Immature natural killer cell (primary cell): ENCODE measurements at places on chromosomes 16 and 17. TPM values are rescaled to one million over a fixed set of nuclear protein-coding genes. Genes with fewer than 3 reads are reported as not detected.

Gene HYDIN
- polyA plus RNA-seq: 0.26 TPM

Gene TMIGD1
- not detected for polyA plus RNA-seq

DNA sequence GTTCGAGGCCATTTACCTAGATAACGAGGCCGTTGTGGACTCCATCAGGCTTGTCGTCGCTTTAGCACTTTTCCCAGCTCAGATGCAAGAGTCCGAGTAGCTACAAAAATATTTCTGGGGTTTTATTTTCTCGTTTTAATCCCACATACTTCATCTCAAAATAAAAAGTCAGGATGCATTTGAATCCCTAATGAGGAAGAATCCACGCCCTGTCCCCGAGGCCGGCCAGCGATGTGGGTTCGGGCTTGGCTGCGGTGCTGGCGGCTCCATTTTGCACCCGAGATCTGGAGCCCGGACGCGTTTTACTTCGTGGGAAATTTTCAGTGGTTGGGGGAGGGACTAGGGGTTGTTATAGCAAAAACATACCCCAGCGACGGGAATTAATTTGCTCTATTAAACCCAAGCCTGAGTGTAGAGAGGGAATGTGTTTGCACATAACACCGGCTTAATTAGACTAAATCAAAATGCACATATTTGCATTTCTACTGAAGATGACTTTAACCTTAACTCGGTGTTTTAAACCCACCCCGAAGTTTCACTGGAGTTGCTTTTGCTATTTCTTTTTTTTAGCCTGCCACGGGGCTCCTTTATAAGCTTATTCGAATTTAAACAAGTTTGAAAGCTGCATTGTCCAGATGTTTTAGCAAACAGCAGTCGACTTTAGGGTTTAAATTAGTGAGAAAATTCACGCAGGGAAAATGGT, 4.8 kb downstream of the IRX5 start:
- DNase-seq: no peak

DNA sequence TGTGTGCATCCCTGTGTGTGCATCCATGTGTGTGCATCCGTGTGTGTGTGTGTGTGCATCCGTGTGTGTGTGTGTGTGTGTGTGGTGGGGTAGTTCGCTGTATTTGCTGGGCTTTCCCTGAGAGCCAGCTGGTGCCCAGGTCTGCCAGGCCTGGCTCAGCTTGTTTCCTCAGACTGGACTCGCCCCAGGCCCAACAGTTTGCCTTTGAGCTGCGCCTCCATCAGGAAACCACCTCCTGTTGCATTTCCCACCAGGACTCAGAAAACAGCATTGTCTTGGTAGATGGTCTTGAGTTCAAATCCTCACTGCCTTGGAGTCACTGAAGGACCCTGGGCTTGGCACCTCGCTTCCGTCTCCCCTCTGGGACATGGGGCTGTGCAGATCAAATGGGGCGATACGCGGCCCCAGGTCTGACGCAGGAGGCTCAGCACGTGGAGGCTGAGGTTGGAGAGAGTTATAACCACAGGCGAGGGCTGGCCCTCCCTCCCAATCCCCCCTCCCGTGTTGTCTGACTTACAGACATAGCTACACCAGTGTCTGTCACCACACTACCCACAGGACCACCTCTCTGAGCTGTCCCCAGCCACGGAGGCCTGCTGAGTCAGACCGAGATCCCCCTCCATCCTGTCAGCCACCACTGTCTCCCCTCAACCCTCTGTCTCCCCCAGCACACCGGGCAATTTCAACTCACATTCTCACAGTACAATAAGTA, 4.7 kb downstream of the ITGAE start:
- DNase-seq: peak; percentile 97

DNA sequence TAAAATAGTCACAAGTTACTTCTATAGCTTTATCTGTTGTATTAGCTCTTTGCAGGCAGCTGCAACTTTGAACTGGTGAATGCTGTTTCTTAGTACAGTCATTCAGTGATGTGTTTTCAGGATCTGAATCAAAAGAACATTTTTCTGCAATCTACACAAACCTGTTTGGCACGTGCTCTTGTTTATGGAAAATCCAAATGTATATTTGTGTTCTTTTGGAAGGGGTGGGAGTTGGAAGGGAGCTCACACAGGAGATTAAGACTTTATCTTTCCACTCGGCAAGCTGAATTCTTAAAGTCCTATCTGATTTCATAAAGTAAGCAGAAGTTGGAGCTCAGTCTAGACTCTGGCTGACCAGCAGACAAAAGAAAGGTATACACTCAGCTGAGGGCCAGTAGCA, 300.2 kb downstream of the MAP2K6 start:
- no peak for DNase-seq

Gene GABARAP
- 982 TPM for polyA plus RNA-seq

DNA sequence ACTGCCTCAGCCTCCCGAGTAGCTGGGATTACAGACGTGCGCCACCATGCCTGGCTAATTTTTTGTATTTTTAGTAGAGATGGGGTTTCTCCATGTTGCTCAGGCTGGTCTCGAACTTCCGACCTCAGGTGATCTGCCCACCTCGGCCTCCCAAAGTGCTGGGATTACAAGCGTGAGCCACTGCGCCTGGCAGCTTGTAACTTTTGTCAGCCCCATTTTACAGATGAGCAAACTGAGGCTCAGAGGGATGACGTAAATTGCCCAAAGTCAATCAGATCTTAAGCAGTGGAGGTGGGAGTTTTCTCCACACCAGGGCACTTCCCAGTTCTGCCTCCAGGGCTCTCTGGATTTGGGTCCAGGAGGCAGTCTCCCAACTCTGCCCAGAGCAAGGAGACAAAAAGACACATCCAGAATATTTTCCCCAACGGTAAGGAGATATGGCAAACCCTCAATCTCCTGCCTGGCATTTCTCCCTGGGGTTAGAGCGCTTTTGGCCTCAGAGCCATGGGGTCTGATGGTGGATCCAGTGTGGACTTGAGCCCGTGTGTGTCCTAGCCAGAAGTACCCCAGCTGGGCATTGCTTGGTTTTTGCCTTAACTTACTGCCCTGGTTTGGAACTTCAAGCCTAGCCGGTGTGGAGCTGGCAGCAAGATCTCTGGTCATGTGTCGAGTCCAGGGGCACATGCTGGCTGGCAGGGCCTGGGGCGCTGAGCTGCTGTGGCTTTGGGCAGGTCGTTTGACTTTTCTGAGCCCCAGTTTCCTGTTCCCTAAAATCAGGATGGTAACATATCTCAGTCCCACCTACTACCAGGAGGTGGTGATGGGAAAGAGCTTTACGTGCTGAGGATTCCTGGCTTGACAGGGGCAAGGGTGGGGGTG, 3.4 kb downstream of the ADAM11 start:
- no peak for DNase-seq

DNA sequence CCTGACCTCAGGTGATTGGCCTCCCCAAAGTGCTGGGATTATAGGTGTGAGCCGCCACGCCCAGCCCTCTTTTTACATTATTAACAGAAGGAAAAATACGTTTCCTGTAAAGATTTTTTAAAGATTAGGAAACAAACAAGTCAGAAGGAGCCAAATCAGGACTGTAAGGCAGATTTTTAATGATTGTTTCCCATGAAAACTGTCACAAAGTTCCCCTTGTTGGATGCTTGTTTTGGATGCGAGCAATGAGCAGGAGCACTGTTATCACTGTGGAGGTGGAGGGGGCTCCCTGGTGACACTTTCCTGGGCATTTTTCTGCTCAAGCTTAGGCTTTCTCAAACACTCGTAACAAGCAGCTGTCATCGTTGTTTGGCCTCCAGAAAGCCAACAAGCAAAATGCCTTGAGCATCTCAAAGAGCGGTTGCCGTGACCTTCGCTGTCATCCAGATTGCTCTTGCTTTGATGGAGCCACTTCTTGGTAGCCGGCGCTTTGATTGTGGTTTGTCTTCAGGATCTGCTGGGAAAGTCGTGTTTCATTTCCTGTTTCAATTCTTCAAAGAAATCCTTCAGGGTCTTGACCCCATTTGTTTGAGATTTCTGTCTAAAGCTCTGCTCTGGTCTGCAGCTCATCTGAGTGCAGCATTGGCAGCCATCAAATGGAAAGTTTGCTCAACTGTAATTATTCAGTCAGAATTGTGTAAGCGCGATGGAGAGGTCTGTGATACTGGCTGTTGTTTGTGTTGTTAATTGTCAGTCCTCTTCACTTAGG, 128.7 kb downstream of the RPTOR start:
- no peak for DNase-seq

GRCh38 chr17:6831661-6832263, at the start of gene TEKT1:
Gene TEKT1, minus strand, starts transcription at chr17:6831729. Its CDS starts 1,353 bp downstream, at chr17:6830376.
- peak; percentile 70 for DNase-seq

Gene RRN3
- 15.2 TPM for polyA plus RNA-seq

Gene MAPT
- polyA plus RNA-seq: not detected

Gene WNK4
- not detected for polyA plus RNA-seq

GRCh38 chr16:26026709-26027450, 335.1 kb downstream of the HS3ST4 start:
- DNase-seq: no peak

GRCh38 chr16:82651921-82652601, 25.3 kb downstream of the CDH13 start:
- no peak for DNase-seq

DNA sequence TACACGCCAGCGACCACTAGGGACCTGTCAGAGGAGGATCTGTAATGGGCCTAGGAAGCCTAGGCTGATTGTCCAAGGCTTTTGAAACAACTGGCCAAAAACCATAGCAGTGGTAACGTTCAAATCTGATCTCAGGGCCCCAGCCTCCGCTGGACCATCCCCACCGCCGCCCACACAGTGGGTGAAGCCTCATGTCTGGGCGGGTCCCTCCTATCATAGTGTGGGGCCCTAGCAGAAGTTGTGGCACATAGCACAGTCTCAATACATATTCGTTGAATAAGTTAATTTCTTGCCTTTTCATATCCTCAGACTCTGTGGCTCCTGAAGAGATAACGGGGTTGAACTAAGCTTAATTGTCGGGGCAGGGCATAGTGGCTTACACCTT, 818 bp downstream of the DPH1 start:
- no peak for DNase-seq

Gene CSH1
- polyA plus RNA-seq: not detected

DNA sequence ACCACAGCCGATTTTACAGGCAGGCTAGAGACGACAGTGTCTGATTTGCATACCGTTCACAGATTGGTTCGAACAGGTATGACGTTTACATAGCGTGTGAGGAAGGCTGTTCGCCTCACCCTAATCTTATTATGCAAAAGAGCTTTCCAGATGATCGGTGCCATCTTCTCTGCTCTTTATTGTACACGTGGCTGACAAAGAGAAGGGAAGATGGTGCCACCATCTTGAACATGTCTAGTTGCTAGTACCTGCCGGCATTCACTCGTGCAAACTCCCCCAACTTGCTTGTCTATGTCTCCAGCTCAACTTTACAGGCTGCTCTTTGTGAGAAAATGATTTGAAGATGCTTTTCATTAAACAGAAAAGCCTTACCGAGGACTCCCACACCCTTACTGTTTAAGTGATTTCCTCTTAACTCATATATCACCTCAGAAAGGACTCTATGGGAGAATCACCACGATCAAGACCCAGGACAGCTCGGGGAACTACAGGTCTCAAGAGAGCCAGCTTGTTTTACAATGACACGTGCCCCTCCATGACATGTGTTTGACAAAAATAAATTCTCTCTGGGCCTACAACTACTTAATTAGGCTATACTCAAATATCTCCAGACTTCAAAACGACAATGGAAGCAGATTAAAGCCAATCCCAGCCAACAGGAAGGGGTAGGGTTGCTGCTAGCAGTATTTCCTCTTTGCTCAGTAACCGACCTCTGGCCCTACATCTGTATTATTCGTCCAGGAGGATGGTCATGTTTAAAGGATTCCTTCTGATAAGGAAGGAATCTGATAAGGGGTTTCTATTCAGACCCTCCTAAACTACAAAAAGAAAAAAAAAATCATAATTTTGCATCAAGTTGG, 480.6 kb downstream of the TMEM114 start:
- no peak for DNase-seq

GRCh38 chr16:9048302-9048700, 43.1 kb upstream of the HAPSTR1 start:
- no peak for DNase-seq

Gene VPS35
- 53.2 TPM for polyA plus RNA-seq

GRCh38 chr17:65900216-65900615, 291.7 kb downstream of the CEP112 start:
- no peak for DNase-seq

Gene ESRP2
- not detected for polyA plus RNA-seq

- DNase-seq: no peak
Observed at GRCh38 chr16:89048090-89048725, 45.4 kb upstream of the ACSF3 start.

DNA sequence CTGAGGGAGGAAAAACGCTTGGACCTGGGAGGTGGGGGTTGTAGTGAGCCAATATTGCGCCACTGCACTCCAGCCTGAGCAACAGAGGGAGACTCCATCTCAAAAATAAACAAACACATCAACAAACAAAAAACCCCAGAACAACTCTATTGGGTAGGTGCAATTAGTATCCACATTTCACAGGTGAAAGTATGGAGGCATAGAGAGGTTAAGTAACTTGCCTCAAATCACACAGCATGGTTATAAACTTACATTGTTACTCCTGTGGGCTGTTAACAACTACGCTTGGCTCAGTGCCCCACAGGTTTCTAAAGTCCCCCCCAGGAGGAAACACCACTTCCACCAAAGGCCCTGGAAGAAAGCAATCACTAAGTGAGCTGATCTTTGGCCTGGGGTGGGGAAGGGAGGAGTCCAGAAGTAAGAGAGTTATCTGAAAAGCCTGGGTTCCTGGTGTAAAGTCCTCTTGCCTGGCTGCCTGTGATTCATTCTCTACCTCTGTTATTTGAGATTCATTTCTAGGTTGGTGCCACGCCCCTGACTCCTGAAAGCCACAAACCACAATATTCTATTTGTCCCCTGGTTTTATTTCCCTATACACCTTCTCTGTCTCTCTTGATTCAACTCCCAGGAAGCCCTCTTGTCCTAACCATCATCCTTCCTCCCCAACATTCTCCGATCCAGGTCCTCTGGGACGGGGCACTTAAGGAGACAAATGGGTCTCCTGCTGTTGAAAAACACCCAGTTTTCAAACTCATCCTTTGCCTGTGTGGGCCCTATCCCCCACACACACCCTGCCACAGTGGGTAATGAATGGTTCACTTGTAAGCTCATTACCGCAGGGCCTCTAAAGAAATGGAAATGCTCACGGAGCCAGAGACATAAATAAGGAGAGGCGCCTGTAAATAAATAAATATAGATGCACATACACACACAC, 195.4 kb downstream of the XYLT1 start:
- DNase-seq: no peak

- no peak for DNase-seq
Observed at GRCh38 chr17:7586673-7587419, 3.0 kb downstream of the SOX15 start.
